ENCODE measurements at places on chromosomes 4 and X. TPM values are rescaled to one million over a fixed set of nuclear protein-coding genes. Genes with fewer than 3 reads are reported as not detected.

The RAB9B gene
- polyA plus RNA-seq, result 1.0 TPM

The SULT1E1 gene
- polyA plus RNA-seq, result 0.35 TPM

The PCDH19 gene
- polyA plus RNA-seq, result 0.14 TPM

The EMCN gene
- polyA plus RNA-seq, result 3.3 TPM

The OTC gene
- polyA plus RNA-seq, result 0.12 TPM

The TENM3 gene
- polyA plus RNA-seq, result 0.39 TPM

The IGSF1 gene
- 0.14 TPM for polyA plus RNA-seq

The EDA gene
- polyA plus RNA-seq, result 0.57 TPM

The CXCR3 gene
- 0.64 TPM for polyA plus RNA-seq

The WAS gene
- polyA plus RNA-seq, result 1.7 TPM

The CLIC2 gene
- polyA plus RNA-seq, result 2.0 TPM

The F9 gene
- not detected for polyA plus RNA-seq

The CTAG1B gene
- polyA plus RNA-seq, result 0.04 TPM

The USP17L29 gene
- not detected for polyA plus RNA-seq

The SULT1B1 gene
- polyA plus RNA-seq, result 0.41 TPM

The SLC6A14 gene
- 0.92 TPM for polyA plus RNA-seq

The MAP7D2 gene
- polyA plus RNA-seq, result 0.16 TPM

The TCEAL5 gene
- 0.14 TPM for polyA plus RNA-seq

The ARHGAP6 gene
- polyA plus RNA-seq, result 1.7 TPM

The FOXP3 gene
- 0.65 TPM for polyA plus RNA-seq

The TBC1D25 gene
- 5.1 TPM for polyA plus RNA-seq

The ELK1 gene
- 13.3 TPM for polyA plus RNA-seq

The FAM90A26 gene
- not detected for polyA plus RNA-seq

The GAGE2A gene
- not detected for polyA plus RNA-seq

The ZNF630 gene
- 1.5 TPM for polyA plus RNA-seq

The FAM9A gene
- not detected for polyA plus RNA-seq

The DGKK gene
- polyA plus RNA-seq, result not detected

The PROM1 gene
- 0.47 TPM for polyA plus RNA-seq

The PAGE4 gene
- 0.11 TPM for polyA plus RNA-seq

The ADAM29 gene
- not detected for polyA plus RNA-seq

The CASP3 gene
- polyA plus RNA-seq, result 15.7 TPM

The CDX4 gene
- polyA plus RNA-seq, result not detected

The TMPRSS11D gene
- 99.0 TPM for polyA plus RNA-seq

The CDKL2 gene
- polyA plus RNA-seq, result 0.32 TPM

The CTAG2 gene
- 2.8 TPM for polyA plus RNA-seq

The RHOXF2B gene
- not detected for polyA plus RNA-seq

The FRMPD4 gene
- polyA plus RNA-seq, result under 0.01 TPM

The LNX1 gene
- polyA plus RNA-seq, result 44.2 TPM

The MGAT4D gene
- polyA plus RNA-seq, result not detected

The HDX gene
- polyA plus RNA-seq, result 0.29 TPM

The SPANXB1 gene
- polyA plus RNA-seq, result not detected

The ARR3 gene
- polyA plus RNA-seq, result not detected

The CFAP299 gene
- not detected for polyA plus RNA-seq

The NPY1R gene
- polyA plus RNA-seq, result 0.33 TPM

The ASMT gene
- 0.26 TPM for polyA plus RNA-seq

The CISD2 gene
- 11.4 TPM for polyA plus RNA-seq

The UCP1 gene
- polyA plus RNA-seq, result not detected

The FAT4 gene
- polyA plus RNA-seq, result 0.48 TPM

The CACNA1F gene
- 0.24 TPM for polyA plus RNA-seq
